HepG2 (cell line): ENCODE measurements at places on chromosomes 7 and 10. TPM values are rescaled to one million over a fixed set of nuclear protein-coding genes. Genes with fewer than 3 reads are reported as not detected.

DNA sequence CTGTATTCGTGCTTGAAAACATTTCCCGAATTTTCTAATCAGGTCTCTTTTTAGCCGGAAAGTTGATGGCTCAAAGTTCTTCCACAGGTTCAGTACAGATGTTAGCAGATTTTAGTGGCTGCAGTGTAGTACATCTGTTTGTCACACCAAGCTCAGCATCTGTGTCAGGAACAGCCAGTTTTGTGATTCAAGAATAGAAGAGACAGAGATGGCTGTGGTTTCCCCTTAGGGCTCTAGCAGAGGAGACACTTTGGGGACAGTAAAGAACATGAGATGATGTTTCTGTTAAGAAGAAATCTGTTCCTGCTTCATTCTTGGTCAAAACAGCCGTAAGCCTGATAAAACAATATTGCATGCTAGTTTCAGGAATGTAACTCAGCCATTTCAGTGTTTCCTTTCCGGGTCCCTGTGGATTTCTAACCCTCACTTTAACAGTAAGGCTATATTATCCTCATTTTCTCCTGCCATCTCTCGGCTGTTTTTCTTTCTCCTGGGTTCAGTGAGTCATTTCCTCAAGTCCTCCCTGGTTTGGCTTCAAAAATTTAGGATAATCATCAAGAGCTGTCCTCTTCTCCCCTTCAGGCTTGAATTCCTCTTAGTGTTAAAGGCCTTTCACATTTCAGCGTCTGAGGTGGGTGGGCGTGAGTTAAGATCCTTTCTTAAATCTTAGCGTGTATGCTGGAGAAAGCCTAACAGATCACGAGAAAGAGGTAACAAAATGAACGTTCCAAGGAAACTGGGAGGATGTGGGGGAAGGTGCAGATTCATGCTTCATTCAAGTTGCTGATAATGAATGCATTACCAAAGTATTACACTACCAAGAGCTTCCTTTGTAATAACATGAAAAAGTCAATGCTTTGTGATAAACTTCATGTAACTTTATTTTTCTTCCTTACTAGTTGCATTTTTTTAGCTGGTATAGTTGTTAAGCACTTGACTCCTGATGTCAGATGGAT is 37.1 kb upstream of the BICC1 start:
- no peak overlapping the region for H3K4me3 ChIP-seq
- H3K4me1 ChIP-seq: peaks cover 23% of the 10 kb centered on the region
- H3K27ac ChIP-seq: no peak overlapping the region
- no peak for DNase-seq
- no peaks in the 10 kb centered on the region; the same call in 1 of the 2 replicates for H3K27me3 ChIP-seq

DNA sequence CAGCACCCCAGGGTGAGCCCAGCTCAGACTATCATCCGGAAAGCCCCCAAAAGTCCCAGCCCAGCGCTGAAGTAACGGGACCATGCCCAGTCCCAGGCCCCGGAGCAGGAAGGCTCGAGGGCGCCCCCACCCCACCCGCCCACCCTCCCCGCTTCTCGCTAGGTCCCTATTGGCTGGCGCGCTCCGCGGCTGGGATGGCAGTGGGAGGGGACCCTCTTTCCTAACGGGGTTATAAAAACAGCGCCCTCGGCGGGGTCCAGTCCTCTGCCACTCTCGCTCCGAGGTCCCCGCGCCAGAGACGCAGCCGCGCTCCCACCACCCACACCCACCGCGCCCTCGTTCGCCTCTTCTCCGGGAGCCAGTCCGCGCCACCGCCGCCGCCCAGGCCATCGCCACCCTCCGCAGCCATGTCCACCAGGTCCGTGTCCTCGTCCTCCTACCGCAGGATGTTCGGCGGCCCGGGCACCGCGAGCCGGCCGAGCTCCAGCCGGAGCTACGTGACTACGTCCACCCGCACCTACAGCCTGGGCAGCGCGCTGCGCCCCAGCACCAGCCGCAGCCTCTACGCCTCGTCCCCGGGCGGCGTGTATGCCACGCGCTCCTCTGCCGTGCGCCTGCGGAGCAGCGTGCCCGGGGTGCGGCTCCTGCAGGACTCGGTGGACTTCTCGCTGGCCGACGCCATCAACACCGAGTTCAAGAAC is 1.1 kb downstream of the VIM start:
- H3K4me1 ChIP-seq: peaks cover 17% of the 10 kb centered on the region; the same call in 1 of the 2 replicates
- no peaks in the 10 kb centered on the region for H3K36me3 ChIP-seq
- no peaks in the 10 kb centered on the region for H3K27me3 ChIP-seq
- DNase-seq: no peak
- H3K4me3 ChIP-seq: no peak overlapping the region

- peak overlapping the region; percentile 70 for H3K4me3 ChIP-seq
- peak overlapping the region; percentile 85 for H3K27ac ChIP-seq
- peaks cover 55% of the 10 kb centered on the region for H3K4me1 ChIP-seq
- DNase-seq: peak; percentile 60
- H3K36me3 ChIP-seq: no peaks in the 10 kb centered on the region
- H3K27me3 ChIP-seq: no peaks in the 10 kb centered on the region
Measured at GRCh38 chr7:105876964-105877601, 684 bp upstream of the ATXN7L1 start.

DNA sequence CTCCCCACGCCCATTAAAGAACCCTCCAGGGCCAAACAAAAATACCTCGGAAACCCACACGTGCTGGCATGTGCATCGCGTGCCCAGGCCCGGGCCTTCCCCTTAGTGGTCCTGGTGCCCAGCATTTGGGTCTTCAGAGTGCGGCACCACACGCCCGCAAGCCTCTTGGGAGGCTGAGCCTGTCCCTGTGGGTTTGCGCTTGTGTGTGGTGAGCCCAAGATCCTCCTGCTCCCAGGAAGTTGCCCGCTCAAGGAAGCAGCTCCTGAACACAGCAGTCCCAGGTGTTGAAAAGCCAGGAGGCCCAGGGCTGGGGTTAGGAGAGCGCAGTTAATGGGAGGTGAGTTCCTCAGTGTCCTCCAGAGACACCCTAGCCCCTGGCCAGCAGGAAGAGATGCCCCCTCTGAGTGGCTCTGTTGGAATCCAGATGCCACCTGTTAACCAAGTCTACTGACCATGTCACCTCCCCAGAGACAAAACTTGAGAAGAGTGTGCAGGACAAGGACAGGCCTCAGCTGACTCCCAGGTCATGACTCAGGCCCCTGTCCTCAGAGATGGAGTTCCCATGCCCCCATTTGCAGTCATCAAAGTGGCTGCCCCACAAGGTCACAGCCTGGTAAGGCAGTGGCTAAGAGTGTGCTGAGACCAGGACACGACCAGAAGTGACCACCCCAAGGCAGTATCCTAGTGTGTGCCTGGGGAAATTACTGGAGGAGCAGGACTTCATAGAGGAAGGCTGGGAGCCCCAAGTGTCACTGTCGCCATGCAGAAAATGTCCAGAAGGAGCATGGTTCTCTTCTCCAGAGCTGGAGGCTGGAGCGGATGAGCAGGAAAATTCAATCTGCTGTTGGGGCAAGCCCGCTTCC is 5.2 kb downstream of the FZD9 start:
- no peak overlapping the region for H3K4me3 ChIP-seq
- peaks cover 18% of the 10 kb centered on the region for H3K4me1 ChIP-seq
- peaks cover 32% of the 10 kb centered on the region for H3K36me3 ChIP-seq
- H3K27me3 ChIP-seq: 0 out of 3 replicates have a peak, but pooled peaks cover 4% of the 10 kb centered on the region
- no peak for DNase-seq

DNA sequence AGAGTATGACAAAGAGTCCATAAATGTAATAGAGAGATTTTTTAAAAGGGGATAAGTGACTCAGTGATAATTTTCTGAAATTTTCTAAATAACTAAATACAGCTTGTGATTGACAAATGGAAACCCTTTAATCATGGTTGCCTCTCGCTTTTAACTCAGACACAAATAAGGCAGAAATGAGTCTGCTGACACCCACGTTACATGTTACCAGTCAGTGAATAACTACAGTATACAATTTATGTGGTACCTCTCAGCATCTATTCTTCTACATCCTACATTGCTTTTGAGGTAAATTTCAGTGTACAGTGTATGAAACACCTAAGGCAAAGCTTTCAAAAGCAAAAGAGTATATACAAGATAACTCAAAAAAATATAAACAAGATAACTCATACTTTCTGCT is 4.2 kb downstream of the NSUN6 start:
- H3K36me3 ChIP-seq: peaks cover 2% of the 10 kb centered on the region
- no peaks in the 10 kb centered on the region; the same call in 2 of the 3 replicates for H3K27me3 ChIP-seq
- H3K27ac ChIP-seq: no peak overlapping the region

DNA sequence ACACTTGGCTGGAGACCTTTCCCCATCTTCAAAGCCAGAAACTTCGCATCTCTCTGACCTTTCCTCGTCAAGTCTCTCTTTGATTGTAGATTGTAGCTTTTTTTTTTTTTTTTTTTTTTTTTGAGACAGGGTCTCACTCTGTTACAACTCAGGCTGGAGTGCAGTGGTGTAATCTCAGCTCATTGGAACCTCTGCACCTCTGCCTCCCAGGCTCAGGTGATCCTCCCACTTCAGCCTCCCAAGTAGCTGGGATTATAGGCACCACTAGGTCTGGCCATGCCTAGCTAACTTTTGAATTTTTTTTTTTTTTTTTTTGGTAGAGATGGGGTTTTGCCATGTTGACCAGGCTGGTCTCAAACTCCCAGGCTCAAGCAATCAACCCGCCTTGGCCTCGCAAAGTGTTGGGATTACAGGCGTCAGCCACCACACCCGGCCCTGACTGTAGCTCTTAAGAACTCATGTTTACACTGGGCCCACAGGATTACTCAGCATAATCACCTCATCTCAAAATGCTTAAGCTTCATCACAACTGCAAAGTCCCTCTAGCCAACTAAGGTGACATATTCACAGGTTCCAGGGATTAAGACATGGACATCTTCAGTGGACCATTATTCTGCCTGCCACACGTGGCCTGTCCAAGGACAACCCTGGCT is 11.7 kb downstream of the POLL start:
- peaks cover 4% of the 10 kb centered on the region; the same call in 2 of the 3 replicates for H3K36me3 ChIP-seq
- DNase-seq: no peak
- H3K27ac ChIP-seq: no peak overlapping the region
- H3K4me3 ChIP-seq: no peak overlapping the region

Gene UNC5B
- total RNA-seq: 0.07 TPM in 1 of 2 replicates, not detected in the other

Gene ZNF777
- total RNA-seq: 4.4 and 6.0 TPM in 2 replicates

Gene TTYH3
- 21.5 and 26.3 TPM in 2 replicates for total RNA-seq
